ENCODE measurements at places on chromosomes 4 and X.
A peak's percentile ranks its signal among the peaks of the same experiment; 100 is the strongest.

DNA sequence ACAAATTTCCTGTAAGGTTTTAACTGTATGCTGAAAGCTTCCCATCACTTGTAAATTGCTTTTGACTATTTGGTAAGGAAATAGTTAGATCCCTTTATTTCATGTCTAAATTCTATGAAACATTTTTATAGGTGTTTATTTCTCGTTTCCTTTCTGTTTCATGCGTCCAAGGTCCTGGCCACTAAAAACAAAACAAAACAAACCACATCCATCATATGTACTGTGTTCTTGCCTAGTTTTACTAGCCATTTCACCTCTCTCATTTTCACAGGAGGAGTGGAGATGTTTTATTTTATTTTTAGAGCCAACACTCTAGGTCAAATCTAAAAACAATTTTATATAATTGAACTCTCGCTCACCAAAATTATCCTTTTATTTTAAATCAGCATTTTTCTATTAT lies 375.2 kb upstream of the CTSO start:
- no peak for DNase-seq

DNA sequence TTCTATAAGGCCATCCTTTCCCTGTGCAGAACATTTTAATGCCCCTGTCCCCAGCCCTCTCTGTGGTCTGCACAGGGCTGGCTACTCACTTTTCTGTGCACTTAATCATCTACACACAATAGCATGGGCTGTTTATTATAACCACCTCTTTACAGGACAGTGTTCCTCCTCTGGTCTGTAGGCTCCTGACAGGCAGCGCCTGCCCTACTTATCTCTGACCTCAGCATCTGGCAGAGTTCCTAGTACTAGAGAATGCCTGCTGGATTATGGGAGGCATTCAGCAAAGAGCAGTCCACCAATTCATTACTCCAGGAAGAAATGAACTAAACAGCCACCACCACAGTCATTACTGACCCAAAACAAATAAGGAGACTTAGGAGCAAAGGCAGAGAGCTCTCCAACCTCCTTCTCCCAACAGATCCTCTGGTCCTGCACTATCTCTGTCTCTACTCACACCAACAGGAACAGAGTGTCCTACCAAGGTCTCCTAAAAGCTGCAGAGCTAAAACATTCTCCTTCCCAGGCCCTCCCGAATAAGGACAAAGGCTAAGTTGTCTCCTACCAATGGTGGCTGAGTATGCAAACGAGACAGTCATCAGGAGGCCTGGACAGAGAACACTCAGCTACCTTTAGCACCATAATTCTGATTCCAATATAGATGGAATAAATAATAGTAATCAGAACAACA lies 279.2 kb downstream of the QDPR start:
- DNase-seq, result no peak

DNA sequence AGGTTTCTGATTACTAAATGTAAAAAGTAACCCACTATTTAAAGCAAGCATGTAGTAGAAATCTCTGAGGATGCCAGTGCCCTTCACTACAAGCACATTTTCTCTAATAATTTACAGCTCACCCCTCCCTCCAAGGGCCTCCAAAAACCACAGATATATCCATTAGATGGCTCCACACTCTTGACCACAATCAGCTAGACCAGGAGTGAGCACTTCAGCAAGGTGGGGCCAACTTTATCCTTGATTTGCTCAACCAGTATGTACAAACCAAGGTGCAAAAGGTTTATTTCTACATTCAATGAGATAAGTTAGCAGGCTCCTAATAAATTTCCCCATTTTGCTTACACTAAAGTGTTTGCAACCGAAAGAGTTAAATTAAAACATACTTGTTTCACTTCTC lies 35.8 kb downstream of the RFC1 start:
- no peak for DNase-seq

- no peak for DNase-seq
Measured at GRCh38 chr4:181345931-181346330, 897.3 kb upstream of the TENM3 start.

- DNase-seq, result peak; percentile 35
Measured at GRCh38 chrX:20527558-20528011, 260.9 kb upstream of the RPS6KA3 start.

DNA sequence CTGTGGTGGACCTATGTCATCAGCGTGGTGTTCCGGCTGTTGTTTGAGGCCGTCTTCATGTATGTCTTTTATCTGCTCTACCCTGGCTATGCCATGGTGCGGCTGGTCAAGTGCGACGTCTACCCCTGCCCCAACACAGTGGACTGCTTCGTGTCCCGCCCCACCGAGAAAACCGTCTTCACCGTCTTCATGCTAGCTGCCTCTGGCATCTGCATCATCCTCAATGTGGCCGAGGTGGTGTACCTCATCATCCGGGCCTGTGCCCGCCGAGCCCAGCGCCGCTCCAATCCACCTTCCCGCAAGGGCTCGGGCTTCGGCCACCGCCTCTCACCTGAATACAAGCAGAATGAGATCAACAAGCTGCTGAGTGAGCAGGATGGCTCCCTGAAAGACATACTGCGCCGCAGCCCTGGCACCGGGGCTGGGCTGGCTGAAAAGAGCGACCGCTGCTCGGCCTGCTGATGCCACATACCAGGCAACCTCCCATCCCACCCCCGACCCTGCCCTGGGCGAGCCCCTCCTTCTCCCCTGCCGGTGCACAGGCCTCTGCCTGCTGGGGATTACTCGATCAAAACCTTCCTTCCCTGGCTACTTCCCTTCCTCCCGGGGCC lies 1.2 kb downstream of the GJB1 start:
- no peak for DNase-seq

- DNase-seq, result no peak
Measured at GRCh38 chr4:110953191-110953590, 330.3 kb upstream of the PITX2 start.

- DNase-seq, result no peak
Measured at GRCh38 chr4:180084561-180084960, 2158.6 kb upstream of the TENM3 start.

GRCh38 chr4:53161787-53162433 lies 204.0 kb downstream of the SCFD2 start:
- DNase-seq, result no peak

GRCh38 chr4:870951-871350 lies 45.0 kb upstream of the CPLX1 start:
- no peak for DNase-seq
